Activated naive CD8-positive, alpha-beta T cell treated with anti-CD3 and anti-CD28 coated beads, Interleukin-2, amount 10 ng/mL, durations not matched to agents 7 days and 5 days (primary cell): ENCODE measurements at places on chromosomes 11 and 22.
A peak's percentile ranks its signal among the peaks of the same experiment; 100 is the strongest.

DNA sequence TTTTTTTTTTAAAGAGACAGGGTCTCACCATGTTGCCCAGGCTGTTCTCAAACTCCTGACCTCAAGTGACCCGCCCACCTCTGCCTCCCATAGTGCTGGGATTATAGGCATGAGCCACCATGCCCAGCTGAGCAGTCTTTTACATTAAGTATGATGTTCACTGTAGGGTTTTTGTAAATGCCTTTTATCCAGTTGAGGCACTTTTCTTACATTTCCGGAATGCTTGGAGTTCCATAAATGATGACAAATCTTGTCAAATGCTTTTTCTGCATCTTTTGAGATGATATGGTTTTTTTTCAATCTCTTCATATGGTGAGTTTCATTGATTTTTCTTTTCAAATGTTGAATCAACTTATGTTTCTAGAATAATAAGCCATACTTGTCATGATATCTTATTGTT is 29.4 kb upstream of the CTTN start:
- DNase-seq, result no peak
- no peak overlapping the region for H3K4me3 ChIP-seq
- no peak overlapping the region for H3K27ac ChIP-seq
- H3K4me1 ChIP-seq, result peaks cover 19% of the 10 kb centered on the region
- peaks cover 52% of the 10 kb centered on the region for H3K36me3 ChIP-seq
- H3K27me3 ChIP-seq, result peaks cover 7% of the 10 kb centered on the region

DNA sequence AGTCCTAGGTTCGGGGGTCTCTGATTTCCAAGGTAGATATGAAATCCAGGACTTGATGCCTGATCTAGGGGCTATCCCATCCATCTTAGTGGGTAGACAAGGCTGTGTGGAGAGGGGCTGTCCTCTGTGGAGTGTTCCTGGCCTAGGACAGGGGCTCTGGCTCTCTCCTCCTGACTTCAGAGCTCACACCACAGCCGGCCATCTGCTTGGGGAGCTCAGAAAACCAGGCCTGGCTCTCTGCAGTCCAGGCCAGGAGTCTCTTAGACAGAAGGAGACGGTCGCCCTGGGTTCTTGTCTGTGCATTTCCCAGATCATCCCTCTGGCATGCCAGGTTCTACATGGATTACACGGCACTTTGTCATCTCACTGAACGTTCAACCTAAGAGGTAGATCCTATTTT is 17.9 kb downstream of the TUB start:
- no peaks in the 10 kb centered on the region for H3K36me3 ChIP-seq
- no peak overlapping the region for H3K4me3 ChIP-seq
- no peak for DNase-seq
- H3K27ac ChIP-seq, result no peak overlapping the region
- no peaks in the 10 kb centered on the region for H3K4me1 ChIP-seq
- H3K27me3 ChIP-seq, result no peaks in the 10 kb centered on the region

DNA sequence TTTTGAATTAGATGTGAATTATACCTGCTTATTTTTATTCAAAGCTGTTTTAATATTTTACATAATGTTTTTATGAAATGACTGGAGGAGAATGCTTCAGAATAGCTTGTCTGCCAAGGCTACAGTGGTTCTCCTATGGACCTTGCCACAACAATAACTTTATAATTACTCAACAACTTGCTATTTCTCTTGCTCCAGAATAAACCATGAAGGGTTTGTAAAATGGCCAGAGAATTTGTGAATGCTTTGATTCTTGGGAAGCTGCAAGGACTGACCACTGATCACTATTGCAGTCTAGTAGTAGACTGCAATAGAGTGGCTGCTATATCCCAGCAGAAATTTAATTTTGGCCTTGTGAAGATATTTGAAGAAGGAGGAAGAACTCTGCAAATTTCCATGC is 199.7 kb downstream of the FAT3 start:
- no peaks in the 10 kb centered on the region for H3K36me3 ChIP-seq
- no peak overlapping the region for H3K27ac ChIP-seq
- H3K4me1 ChIP-seq, result no peaks in the 10 kb centered on the region
- no peak overlapping the region for H3K4me3 ChIP-seq
- H3K27me3 ChIP-seq, result no peaks in the 10 kb centered on the region
- no peak for DNase-seq

GRCh38 chr11:63869683-63870082 is 30.8 kb downstream of the MARK2 start:
- H3K36me3 ChIP-seq, result peaks cover 16% of the 10 kb centered on the region
- H3K27me3 ChIP-seq, result no peaks in the 10 kb centered on the region
- peaks cover 73% of the 10 kb centered on the region for H3K4me1 ChIP-seq
- peak overlapping the region; percentile 81 for H3K4me3 ChIP-seq
- H3K27ac ChIP-seq, result peak overlapping the region; percentile 89

DNA sequence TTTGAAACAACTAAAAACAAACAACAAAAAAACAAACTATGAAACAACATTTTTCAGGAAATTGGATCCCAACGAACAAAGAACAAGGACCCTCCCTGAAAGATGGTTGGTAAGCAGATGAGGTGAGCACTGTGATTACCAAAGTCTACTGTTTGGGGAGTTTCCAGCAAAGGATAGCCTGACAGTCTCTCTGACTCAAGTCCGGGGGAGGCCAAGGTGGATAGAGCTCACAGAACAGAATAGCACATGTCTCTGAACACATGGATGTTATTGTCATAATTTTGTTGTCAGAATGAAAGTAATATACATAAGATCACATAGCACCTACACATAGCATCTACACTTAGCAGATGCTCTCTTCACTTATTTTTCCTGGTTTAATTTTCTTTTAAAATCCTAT is 501.3 kb upstream of the TENM4 start:
- H3K27ac ChIP-seq, result no peak overlapping the region
- DNase-seq, result no peak
- H3K4me3 ChIP-seq, result no peak overlapping the region

DNA sequence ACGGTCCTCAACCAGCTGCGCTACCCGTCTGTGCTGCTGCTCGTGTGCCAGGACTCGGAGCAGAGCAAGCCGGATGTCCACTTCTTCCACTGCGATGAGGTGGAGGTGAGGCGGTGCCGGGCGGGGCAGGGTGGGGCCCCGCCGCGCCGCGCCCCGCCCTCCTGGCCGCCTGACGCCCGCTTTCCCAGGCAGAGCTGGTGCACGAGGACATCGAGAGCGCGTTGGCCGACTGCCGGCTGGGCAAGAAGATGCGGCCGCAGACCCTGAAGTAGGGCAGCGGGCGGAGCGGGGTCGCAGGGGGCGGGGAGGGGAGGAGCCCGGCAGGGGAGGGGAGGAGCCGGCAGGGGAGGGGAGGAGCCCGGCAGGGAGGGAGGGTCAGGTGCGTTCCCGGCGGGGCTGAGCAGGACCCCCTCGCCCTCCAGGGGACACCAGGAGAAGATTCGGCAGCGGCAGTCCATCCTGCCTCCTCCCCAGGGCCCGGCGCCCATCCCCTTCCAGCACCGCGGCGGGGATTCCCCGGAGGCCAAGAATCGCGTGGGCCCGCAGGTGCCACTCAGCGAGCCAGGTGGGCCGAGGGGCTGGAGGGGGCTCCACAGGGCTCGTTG is 14.7 kb downstream of the EPS8L2 start:
- DNase-seq, result peak; percentile 73
- peaks cover 12% of the 10 kb centered on the region for H3K4me1 ChIP-seq
- H3K27ac ChIP-seq, result no peak overlapping the region
- peaks cover 22% of the 10 kb centered on the region for H3K27me3 ChIP-seq
- H3K4me3 ChIP-seq, result peak overlapping the region; percentile 49

GRCh38 chr11:849104-849824 is 6.6 kb downstream of the TSPAN4 start:
- no peak overlapping the region for H3K27ac ChIP-seq
- DNase-seq, result peak; percentile 55
- H3K36me3 ChIP-seq, result no peaks in the 10 kb centered on the region
- peaks cover 6% of the 10 kb centered on the region for H3K27me3 ChIP-seq
- peak overlapping the region; percentile 75 for H3K4me3 ChIP-seq
